Fibroblast of skin of scalp (primary cell): ENCODE measurements at places on chromosomes 1 and 21.

DNA sequence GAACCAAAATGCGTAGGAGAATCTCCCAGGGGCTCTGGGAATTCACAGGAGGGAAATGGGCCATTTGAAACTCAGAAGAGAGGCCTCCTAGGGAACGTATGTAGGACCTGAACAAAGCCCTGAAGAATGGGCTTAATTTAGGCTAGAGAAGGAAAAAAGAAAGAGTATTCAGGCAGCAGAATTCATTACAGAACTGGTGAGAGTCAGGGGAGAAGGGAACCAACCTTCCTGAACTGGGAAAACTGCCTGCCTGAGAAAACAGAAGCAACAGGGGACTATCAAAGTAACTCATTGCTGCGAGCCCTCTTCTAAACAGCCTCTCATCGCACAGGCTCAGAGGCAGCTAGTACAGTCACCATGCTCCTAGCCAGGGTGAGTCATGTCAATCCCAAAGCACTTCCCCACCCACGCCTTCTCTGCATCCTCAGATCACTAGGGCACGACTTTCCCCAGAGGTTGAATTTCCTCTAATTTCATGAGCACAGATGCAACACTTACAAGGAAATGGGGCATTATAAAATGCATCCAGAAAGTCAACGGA is 98.1 kb downstream of the ADSS2 start:
- DNase-seq: peak; percentile 90

- DNase-seq: peak; percentile 82
Observed at GRCh38 chr21:36211660-36212512, 55.3 kb downstream of the DOP1B start.

DNA sequence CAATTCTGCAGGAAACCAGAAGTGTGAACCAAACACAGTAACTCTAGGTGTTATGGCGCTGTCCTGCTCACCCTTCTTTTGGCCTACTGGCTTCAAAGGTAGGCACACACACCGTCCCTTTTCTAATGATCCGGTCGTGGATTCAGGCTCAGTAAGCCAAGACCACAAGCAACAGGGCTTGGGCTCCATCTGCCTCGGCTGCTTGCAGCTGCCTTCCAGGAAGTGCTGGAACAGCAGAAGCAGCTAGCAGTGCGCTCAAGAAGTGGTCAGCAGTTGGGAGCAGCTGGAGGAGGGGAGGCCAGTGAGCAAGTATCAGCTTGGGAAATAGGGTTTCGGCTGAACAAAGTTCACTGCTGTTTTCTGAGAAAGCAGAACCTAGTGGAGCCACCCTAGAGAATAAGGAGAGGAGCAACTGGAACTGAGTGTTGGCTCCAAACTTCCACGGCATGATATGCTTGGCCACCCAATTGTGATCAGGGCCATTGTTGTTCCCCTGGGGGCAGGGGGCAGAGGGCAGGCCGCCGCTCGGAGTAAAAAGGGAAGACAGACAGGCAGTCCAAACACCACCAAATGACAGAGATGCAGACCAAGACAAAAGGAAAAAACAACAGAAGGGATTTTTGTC is 173.4 kb downstream of the TOMM20 start:
- DNase-seq: no peak

- DNase-seq: no peak
Observed at GRCh38 chr1:11955221-11955620, 20.7 kb downstream of the PLOD1 start.

- peak; percentile 75 for DNase-seq
Observed at GRCh38 chr1:41255978-41256377, 13.9 kb upstream of the SCMH1 start.

DNA sequence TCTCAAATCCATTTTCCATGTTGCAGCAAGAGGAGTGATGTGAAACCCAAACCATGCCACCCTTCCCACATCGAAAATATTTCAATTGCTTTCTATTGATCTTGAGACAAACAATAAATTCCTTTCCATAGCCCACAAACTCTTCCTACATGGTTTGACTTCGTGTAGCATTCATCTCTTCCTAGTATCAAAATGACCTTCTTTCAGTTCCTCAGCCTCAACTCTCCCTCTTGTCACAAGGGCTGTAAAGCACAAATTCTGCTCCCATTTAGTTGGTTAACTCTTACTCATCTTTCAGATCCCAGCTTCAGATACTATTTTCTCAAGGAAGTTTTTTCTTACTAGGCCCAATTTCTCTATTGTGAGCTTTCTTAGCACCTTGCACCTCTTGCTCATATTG is 99.0 kb downstream of the ZNF281 start:
- no peak for DNase-seq

DNA sequence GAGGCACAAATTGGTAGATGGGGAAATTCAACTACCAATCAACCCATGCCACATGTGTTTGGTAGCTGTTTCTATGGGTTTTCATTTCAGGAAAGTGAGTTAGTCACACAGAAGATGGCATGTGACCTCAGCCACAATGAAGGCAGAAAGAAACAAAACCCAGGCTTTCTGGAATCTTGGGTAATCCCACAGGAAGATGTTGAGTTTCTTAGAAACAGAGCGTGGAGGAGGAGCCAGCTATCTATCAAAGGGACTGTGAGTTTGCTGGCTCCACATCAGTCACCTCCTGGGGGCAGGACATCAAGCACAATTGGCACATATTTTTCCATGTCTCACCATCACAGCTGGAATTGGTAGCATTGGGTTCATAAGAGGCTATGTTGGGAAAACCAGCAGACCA is 188.9 kb upstream of the PLXNA2 start:
- peak; percentile 85 for DNase-seq

GRCh38 chr1:9145714-9146113 is 16.8 kb upstream of the GPR157 start:
- DNase-seq: no peak

- DNase-seq: peak; percentile 79
Observed at GRCh38 chr1:99849744-99850458, at the start of gene AGL. Gene AGL, plus strand, starts transcription at chr1:99850361. Its CDS starts 682 bp downstream, at chr1:99851043.

DNA sequence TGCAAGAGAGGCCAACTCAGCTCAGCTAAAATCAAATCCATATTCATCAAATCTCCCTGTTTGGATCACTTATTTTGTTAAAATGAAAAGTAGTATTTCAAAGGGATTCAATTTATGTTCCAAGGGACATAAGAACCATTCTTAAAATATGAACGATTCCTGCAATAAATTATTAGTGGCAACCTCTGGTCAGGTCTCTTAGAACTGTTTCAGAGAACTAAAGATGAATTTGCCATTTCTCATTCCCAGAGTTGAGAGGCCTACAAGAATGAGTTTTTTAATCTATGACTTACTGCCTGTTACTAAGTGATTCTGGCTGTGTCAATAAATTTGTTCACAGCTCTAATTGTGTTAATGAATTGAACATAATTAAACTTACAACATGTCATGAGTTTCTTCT is 268.5 kb downstream of the SPATA17 start:
- no peak for DNase-seq

DNA sequence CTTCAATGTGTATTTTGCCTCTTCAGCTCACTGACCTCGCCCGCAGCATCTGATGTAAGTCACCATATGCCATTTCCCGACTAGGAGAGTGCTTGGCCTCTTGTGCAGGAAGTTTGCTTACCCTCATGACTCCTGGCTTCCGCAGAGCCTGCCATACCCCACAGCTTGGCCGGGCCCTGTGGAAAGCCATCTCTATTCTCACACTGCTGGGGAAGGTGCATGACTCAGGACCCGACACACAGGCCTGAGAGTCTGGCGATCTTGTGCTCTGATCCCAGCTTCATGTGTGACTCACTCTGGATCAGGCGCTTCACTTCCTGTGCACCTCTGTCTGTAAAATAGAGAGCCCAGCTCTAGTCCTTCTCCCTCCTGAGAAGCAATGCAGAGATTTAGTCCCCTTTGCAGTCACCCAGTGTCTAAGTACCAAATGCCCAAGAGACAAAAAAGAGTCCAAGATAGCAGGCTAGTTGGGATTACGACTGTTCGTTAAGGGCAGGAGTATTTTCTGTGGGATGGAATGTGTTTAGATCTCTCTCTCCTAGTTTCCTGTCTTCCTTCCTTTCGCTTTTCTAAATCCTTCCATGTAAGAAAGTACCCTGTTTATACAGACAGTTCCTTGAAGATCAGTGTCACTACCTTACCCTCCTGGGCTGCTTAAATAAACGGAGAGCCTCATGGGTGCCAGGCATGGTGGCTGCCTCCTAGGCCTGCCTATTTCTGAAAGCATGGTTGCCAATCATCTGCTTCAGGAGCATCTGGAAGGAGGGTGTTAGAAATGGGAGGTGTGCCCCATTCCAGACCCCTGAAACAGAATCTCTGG is 62.8 kb upstream of the KIF26B start:
- peak; percentile 91 for DNase-seq

GRCh38 chr1:87393445-87394085 is 64.9 kb downstream of the LMO4 start:
- no peak for DNase-seq

- no peak for DNase-seq
Observed at GRCh38 chr1:232932486-232933425, 17.7 kb upstream of the NTPCR start.

GRCh38 chr1:15965228-15965767 is 10.6 kb downstream of the ZBTB17 start:
- DNase-seq: peak; percentile 69

DNA sequence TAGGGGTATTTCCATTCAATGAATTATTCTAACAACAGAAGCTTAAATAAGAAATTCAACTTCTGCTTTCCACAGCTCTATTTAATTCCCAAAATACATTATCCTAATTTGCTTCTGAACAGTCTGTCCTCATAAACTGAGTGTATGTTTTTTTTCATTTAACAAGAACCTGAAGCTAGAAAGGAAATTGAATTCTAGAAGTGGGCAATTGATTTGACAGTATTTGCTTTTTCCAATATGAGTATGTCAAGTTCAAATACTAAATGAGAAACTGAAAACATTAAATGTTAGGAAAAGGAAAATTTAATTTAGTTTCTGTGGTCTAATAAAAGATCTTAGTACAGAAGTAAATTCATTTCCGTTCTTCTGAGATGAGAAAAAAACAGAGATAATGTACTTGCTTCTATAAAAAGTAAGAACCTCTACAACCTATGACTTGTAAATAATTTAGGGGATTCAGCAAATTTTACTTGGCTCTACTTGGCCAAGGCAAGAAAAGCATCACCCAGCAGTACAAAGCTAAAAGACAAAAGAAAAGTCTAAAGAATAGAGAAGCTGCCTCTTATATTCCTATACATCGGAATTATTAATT is 31.1 kb downstream of the RAB3GAP2 start:
- DNase-seq: no peak

- DNase-seq: no peak
Observed at GRCh38 chr1:197779921-197780320, 4.6 kb upstream of the DENND1B start.

DNA sequence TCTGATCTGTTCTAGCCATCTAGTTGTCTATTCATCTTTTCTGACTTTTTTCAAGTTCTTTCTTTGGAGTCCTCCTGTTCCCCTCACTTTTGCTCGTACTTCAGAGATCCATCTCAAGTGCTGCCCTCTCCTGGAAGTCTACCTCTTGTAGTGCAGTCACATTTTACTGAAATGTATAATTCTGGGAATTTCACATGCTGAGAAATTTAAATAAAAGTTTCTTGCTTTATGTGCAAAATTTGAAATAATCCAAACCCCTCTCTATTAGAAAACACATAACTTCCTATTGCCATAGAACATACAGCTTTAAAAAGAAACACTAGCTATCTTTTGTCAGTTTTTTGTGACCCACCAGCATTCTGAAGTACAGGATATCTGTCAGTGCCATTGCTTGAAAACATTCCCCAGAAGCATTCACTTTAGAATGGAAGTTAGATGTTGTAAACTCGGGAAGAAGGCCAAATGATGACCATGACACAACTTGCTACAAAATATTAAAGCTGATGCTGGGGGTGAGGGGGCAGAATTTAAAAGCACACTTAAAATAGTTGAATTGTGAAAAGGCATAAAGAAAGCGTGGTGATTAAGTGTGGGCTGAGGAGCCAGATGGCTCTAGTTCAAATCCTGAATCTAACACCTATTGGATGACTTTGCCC is 22.0 kb downstream of the RLF start:
- DNase-seq: peak; percentile 7

GRCh38 chr1:159121526-159121925 is 45.0 kb upstream of the AIM2 start:
- DNase-seq: no peak

- DNase-seq: no peak
Observed at GRCh38 chr1:69878338-69878737, 310.6 kb downstream of the LRRC7 start.

- no peak for DNase-seq
Observed at GRCh38 chr1:84492726-84493125, 13.5 kb upstream of the SPATA1 start.

- no peak for DNase-seq
Observed at GRCh38 chr1:97254731-97255463, 533.3 kb downstream of the PTBP2 start.

- DNase-seq: peak; percentile 82
Observed at GRCh38 chr1:7993593-7994479, 32.3 kb downstream of the ERRFI1 start.
